Lung (tissue), 17 donors: ENCODE measurements at places on chromosomes 1 and 21.
A peak's percentile ranks its signal among the peaks of the same experiment; 100 is the strongest.

- DNase-seq = no peak
Observed at GRCh38 chr1:85569122-85569521, 11.4 kb upstream of the CCN1 start.

DNA sequence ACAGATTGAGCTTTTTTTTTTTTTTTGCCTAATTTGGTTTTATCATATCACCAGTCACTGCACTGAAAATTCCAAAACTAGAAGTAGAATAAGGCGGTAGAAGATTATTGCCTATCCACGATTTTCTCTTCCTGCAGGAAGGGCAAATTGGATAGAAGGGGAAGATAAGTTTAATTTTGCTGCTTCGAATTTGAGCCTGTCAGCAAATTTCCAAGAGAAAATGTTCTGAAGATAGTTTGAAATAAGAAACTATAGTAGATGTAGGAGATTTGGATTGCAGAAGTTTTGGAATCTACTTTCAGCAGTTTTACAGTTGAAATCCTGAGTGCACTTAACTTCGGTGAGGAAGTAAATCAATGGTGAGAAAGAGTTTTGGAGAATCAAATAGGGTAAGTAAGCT is 164.9 kb downstream of the PTBP2 start:
- no peak for DNase-seq

- no peak for DNase-seq
Observed at GRCh38 chr1:240254778-240255291, 163.2 kb downstream of the FMN2 start.

GRCh38 chr21:15126948-15127347 is 62.1 kb upstream of the NRIP1 start:
- DNase-seq = no peak

DNA sequence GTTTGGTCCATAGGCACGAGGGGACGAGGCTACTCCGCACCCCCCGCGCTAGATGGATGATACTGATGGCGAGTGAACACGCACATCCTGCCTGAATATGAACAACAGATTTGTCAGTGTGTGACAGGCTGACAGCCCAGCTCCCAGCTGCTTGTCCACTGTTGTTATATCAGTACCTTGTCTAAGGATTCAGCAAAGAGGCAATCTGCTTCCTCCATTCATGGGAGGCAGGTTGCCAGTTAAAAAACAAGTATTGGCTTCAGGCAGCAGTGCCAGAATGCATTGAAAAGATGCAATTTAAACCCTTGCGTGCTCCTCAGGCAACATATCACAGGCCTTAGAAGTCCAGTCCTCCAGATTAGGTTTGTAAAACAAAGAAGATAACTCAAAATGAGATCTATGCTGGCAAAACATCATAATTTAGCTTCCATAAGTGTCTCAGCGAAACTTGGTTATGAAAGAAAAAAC is 223.3 kb downstream of the GPATCH2 start:
- peak; percentile 93 for DNase-seq

DNA sequence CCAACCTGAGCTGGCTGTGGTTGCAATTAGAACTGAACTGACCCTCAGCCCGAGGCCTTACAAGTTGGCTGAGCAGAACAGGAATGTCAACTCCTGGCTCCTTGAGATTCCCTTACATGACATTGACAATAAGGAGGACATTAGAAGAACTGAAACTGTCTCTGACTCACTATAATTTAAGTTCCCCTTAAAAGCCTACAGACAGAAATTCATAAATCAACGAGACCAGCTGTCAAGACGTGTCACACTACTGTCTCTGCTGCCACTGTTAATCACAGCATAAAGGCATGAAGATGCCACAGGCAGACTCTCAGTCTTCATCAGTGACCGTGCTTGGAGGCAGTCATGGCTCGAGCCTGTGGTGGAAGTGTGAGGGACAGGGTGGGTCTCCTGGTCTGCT is 168.8 kb downstream of the GABPA start:
- no peak for DNase-seq

DNA sequence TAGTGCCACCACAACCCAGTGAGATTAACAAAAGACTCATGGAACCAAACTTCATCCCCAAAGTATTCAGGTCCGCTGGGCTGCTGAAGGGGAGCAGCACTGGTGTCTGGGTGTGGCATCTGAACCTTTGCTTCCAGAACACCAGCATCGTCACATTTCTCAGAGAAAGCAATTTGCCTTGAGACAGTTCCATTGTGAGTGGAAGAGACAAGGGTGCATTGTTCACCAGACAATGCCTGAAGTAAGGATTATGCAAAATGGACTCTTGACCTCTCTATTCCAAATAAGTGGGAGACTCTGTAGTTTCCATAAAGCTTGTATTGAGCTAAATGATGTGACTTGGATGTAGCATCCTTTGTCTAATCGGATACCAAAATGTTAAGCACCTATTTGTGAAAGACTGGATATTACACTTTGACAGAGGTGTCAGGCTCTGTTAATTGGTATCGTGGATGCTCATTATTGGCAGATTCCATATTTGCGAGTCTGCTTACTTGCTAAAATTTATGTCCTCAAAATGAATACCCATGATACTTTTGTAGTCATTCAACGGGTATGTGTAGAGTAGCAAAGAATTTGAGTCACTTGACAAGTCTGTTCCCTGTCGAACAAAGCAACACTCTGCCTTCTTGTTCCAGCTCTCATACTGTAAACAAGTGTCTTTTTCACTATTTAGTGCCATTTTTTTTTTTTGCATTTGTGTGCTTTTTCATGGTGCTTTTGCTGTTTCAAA is 75.6 kb downstream of the MRPS6 start:
- no peak for DNase-seq

GRCh38 chr1:203153989-203154821 is 21.4 kb downstream of the MYBPH start:
- DNase-seq = no peak

GRCh38 chr1:186283374-186283773 is 91.7 kb downstream of the TPR start:
- no peak for DNase-seq

GRCh38 chr1:39250460-39251240 is 46.2 kb downstream of the MACF1 start:
- DNase-seq = no peak

DNA sequence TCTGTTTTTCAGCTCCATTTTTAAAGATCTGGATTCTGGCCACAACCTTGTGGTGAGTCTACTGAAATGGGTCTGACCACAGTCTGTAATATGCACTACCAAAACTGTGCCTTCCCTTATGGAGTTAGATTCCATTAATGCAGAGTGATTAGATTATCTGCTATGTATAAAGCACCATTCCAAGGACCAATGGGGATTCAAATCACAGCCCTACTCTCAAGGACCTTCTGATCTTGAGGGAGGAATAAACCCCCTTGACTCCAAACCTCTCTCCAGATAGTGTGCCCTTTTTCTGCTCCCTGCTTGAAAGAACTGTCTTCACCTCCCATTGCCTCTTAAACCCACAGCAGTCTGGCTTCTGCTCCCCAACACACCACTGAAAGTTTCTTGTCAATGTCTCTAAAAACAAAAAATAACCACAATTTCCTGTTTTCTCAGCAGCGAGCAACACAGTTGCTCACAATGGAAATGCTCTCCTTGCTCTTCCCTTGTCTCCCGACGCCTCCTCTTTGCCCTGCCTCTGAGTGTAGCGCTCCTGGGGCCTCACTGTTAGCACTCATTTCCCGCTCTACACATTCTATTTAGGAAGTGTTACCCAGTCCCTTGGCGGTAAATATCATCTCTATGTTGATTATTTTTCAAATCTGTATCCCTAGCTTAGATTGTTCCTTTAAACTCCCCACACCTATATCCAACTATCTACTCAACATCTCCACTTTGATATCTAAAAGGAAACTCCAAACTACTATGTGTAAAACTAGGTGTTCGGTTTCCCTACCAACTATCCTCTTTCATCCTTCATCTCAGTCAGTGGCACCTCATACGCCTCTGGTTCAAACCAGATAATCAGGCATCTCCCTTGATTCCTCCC is 13.6 kb downstream of the PCNX2 start:
- DNase-seq = no peak

GRCh38 chr1:185338719-185339622 is 21.9 kb upstream of the IVNS1ABP start:
- no peak for DNase-seq

DNA sequence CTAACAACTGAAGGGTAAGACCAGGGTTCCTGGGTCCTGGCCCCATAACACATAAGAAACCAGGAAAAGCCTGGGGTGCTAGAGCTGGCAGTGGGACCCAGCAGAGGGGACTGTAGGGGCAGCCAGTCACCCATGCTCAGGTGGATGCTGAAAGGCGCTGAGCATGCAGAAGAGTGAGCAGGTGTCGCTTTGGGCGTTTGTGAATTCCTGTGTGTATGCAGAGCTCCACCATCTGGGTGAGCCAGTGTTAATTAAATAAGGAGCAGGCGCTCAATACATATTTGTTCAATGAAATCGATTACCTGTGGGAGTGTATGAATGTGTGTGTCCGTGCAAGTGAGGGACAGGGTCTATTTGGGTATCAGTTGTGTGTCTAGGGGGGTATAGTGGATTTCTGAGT is 499 bp downstream of the C1QA start:
- DNase-seq = no peak

DNA sequence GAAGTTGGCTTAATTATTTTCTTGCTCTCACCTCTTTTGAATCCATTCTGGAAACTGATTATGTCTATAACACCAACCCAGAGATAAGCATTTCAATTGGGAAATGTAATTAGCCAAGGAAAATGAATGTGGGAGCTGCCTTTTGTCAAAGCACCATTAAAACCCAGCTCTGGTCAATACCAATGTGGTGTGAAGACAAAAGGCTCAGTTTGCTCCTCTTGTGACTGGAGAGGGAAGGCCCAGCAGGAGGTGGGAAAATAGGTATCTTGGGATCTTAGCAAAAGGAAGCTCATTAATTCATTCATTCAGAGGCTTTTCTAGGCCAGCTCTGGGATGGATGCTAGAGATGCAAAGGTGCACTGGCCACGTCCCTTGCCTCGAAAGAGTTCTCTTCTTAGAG is 75.0 kb upstream of the SELENON start:
- DNase-seq = no peak

GRCh38 chr1:32718527-32718926 is 16.0 kb upstream of the SYNC start:
- no peak for DNase-seq

GRCh38 chr1:226945106-226945857 is 5.2 kb downstream of the COQ8A start:
- peak; percentile 52 for DNase-seq

GRCh38 chr1:211648980-211649934 is 26.2 kb downstream of the NEK2 start:
- peak; percentile 69 for DNase-seq

DNA sequence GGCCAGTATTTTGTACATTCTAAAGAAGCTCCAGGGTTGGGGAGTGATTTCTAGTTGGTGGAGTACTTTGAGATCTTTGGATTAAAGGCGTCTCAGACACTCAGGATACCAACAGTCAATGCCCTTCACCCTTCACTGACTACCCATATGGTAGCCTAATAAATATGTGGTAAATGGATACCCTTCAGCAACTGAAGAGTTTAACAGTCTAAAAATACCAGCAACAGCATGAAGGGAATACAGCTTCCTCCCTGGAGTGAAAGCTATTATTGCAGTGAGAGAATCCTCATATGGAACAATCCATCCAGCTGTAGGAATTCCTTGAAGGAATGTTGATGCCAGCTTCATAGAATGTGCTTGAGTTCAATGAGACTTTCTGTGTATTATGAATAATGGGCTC is 26.8 kb downstream of the DNAJC11 start:
- DNase-seq = no peak

GRCh38 chr1:89633800-89634625 is 1.1 kb downstream of the LRRC8C start:
- peak; percentile 46 for DNase-seq

DNA sequence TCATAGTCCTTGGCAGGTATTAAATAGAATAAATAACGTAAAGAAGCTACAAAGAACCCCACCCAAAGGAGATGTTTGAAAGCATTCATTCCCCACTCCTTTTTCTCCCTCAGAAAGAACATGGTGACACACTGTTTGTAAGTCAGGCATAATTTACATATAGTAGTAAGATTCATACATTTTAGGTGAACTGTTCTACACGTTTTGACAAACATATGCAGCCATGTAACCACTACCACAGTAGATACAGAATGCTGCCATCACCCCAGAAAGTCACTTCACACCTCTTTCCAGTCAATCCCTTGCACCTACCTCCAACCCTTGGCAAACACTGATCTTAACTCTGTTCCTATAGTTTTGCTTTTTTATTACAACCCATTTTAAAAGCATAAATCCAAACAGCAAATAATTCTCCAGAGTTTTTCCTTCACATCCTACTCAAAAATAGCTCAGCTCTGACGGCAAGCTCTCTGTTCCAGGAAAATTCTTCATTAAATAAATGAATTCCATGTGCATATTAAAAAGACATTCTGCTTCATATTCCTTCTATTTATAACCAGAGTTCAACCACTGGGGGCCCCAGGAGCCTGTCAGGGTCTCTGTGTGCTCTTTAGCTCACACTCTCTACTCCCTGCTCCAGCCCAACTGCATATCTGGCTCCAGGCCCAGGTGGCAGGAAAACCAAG is 258.8 kb downstream of the PLPP3 start:
- peak; percentile 60 for DNase-seq

DNA sequence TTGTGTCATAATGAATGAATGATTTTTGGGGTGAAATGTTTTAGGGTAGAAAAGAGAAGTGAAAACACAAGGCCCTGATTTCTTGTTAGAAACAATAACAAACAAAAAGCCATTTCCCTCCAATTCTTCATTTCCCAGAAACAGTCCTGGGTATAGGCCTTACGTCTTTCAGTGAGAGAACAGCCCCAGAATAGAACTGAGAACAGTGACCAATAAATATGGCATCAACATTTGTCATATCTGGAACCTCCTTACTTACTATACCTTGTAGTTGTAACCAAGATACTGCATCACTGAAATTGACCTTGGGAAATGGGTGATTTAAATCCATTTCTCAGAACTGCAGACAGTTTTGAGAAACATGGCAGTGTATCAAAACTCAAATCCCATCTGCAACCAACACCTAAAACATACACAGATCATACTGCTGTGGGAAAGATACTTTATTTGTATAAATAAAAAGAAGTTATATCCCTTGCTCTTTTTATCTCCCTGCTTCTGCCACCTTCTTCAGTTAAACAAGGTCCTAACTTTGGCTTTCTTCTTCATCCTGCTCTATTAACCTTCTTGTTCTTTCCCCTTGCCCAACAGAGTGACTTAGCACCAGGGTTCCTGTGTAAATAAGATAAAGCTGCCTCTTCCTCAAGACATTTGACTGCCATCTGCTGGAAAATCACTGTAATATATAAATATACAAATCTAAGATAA is 19.5 kb downstream of the XKR8 start:
- DNase-seq = peak; percentile 76

- DNase-seq = no peak
Observed at GRCh38 chr1:87428883-87429282, 100.2 kb downstream of the LMO4 start.
